MV-4-11 (cell line): ENCODE measurements at places on chromosomes 3 and 15.

GRCh38 chr15:29008846-29009245 lies 123.1 kb downstream of the APBA2 start:
- DNase-seq: no peak

DNA sequence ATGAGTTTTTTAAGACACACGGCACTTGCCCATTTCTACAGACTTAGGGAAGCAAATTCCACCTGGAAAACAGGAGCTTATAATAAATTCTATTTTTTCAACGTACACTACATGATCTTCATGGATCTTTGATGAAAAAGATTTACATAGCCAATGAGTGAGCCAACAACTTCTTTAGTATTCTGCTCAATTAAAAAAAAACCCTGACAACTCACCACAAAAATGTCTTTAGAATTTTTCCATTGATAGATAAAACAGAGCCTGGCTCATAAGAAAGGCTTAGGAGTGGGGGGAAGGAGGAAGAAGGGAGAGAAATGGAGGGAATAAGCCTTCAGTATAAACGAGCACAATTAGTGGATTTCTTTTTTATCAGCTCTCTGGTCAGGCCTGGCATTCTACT lies 126.7 kb downstream of the ATP10A start:
- no peak for DNase-seq

DNA sequence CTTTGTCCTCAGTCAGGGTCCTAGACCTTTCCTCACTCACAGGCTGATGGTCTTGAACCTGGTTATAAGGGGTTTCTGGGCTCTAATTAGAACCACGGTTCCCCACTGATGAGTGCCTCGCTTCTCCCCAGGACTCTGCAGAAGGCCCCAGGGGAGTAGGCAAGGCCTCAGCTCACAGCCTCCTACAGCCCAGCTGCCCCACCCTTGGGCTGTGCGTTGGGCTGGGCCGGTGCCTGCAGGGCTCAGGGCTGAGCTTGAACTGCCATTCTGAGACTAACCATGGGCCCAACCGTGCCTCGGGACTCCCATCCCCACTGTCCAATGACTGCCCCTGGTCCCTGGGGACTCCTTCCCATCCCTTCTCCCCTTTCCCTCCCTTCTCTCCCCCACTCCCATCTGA lies 25.6 kb downstream of the CLEC3B start:
- no peak for DNase-seq

DNA sequence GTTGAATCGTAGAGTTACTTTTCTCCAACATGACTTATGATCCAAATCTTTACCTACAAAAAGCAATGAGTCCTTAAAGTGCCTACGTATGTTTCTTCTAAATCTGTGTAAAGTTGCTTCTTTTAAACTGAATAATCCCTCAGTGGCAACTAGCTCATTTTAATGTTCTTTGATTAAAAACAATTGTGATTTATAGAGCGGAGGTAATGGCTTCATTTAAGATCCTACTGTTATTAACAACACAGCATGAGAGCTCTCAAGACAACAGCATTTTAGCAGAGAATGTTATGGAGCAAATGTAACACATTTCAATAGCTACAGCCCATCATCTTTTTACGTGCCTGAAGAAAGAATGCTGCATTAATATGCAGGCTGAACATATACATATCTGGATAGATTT lies 55.3 kb upstream of the VGLL3 start:
- no peak for DNase-seq

- DNase-seq: no peak
Measured at GRCh38 chr15:41944313-41944940, 27.9 kb downstream of the EHD4 start.
